ENCODE measurements at places on chromosomes 7 and 10. TPM values are rescaled to one million over a fixed set of nuclear protein-coding genes. Genes with fewer than 3 reads are reported as not detected.
A peak's percentile ranks its signal among the peaks of the same experiment; 100 is the strongest.

Gene OR2A1
- polyA plus RNA-seq, result 0.04 TPM

Gene LRRC18
- polyA plus RNA-seq, result 0.03 TPM

GRCh38 chr7:29881724-29882123 lies 75.4 kb downstream of the WIPF3 start:
- no peak for DNase-seq
- no peak overlapping the region for H3K4me3 ChIP-seq
- no peak overlapping the region for H3K27ac ChIP-seq
- no peaks in the 10 kb centered on the region for H3K4me1 ChIP-seq
- H3K36me3 ChIP-seq, result no peaks in the 10 kb centered on the region
- no peaks in the 10 kb centered on the region for H3K27me3 ChIP-seq

Gene BRI3
- 186 TPM for polyA plus RNA-seq

Gene NKX1-2
- polyA plus RNA-seq, result 13.1 TPM

Gene SFXN4
- 54.6 TPM for polyA plus RNA-seq

- H3K27ac ChIP-seq, result no peak overlapping the region
- no peak overlapping the region for H3K4me3 ChIP-seq
- H3K27me3 ChIP-seq, result no peaks in the 10 kb centered on the region
- no peak for DNase-seq
- no peaks in the 10 kb centered on the region for H3K4me1 ChIP-seq
These were observed 349.4 kb downstream of the GATA3 start for GRCh38 chr10:8403711-8404371.

DNA sequence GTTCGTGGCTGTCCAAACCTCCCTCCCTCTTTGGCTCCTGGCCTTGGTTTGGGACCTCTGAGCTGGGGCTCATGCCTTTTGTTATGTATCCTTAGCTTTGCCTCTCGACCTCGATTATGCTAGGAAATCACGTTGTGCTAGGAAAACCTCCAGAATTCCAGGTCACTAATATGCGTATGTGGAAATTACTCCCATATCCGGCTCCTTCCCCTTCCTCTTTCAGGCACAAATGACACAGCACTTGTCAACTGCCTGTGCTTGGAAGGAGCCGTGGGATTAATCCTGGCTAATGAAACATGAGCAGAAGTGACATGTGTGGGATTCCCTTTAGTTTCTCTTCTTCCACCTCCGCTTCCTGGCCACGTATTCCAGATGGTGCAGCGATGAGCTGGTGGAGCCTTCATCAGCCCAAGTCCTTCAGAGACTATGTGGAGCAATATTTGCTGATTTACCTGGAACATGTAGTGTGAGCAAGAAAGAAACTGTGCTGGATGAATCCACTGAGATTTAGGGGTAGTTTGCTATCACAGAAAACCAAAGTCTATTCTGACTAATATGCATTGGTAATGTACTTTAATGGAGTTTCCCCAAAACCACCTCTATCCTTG lies 149.2 kb downstream of the REEP3 start:
- H3K4me1 ChIP-seq, result no peaks in the 10 kb centered on the region
- H3K4me3 ChIP-seq, result no peak overlapping the region
- no peak overlapping the region for H3K27ac ChIP-seq

GRCh38 chr7:140349144-140349771 lies 49.1 kb downstream of the SLC37A3 start:
- H3K4me3 ChIP-seq, result no peak overlapping the region
- DNase-seq, result no peak
- no peaks in the 10 kb centered on the region for H3K27me3 ChIP-seq
- H3K27ac ChIP-seq, result no peak overlapping the region

DNA sequence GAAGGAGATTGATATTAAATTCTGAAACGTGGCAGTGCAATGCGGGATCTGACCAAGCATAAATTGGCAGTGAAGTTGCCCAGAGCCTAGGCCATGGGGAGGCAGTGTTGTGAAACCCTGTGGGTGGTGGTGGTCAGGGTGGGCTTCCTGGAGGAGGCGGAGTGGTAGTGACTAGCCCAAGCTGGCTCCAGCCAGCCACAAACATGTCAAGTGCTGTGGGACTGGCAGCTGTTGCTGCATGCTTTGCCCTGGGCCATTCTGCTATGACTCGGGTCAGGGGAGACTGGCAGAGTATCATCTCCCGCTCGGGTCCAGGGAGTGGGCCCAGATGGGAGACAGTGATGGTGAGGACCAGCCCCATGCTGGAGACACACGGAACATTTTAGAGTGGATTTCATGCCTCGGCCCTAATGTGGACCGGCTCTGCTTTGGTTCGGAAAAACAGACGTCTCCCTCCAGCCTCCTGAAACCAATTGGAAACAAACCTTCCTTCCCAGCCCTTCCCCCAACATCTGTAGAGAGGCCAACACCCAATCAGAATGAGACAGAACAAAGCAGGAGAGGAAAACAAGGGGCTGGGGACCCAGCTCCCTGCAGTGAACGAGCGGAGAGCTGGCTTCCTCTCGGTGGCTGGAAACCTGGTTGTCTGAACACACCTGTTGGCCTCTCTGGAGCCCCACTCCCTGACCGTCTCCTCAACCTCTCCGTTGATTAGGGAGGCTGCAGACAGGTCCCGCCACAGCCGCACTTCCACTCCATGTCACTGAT lies 58.2 kb downstream of the TMEM270 start:
- no peaks in the 10 kb centered on the region for H3K4me1 ChIP-seq
- no peak overlapping the region for H3K4me3 ChIP-seq
- no peaks in the 10 kb centered on the region for H3K27me3 ChIP-seq
- no peaks in the 10 kb centered on the region for H3K36me3 ChIP-seq
- no peak for DNase-seq

DNA sequence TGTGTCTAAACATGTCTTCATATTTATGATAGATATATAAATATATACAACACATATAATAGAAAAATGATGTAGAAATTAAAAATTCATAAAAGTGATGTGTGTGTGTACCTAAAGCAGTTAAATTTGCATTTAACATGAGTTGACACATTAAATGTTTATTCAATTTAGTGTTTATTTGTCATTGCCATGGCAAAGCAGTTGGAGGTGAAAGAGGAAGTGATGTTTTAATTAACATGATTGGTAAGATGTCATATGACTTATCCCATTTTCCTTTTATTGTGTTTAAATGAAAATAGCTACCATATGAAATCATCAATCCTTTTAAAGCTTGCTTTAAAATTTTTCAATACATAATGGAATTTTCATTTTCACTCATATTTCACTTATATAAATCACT lies 452.6 kb downstream of the SUGCT start:
- H3K4me1 ChIP-seq, result no peaks in the 10 kb centered on the region
- no peaks in the 10 kb centered on the region for H3K27me3 ChIP-seq
- H3K4me3 ChIP-seq, result no peak overlapping the region

Gene DNAH11
- polyA plus RNA-seq, result not detected

DNA sequence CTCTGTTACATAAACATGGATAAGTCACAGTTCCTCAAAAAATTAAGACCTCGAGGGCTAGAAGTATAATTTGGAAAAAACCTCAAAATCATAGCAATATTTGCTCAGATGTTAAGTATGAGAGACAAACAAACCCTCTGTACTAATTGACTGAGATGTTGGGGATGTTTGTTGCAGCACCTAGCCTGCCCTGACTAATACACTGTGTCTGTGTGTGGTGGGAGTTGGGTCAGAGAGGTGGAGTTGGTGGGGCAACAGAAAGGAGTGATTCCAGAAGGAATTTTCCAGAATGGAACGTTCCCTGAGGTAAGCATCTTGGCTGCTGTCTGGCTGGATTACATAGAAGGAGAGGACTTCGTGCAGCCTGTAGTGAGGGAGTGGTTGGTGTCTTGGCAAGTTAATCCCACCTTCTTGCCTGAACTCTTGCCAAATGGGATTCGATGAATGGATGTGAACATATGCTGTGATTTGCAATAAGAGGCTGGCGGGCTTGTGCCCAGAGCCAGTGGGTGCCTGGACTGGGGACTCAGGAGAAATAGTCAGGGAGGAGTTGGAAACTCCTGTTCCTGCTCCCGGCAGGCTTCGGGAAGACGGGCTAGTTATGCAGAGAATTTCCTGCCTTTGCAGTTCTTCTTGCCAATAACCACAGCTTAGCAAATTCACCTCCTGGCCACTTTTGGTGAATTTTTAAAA lies 9.3 kb upstream of the FAM180A start:
- no peak overlapping the region for H3K27ac ChIP-seq
- H3K4me3 ChIP-seq, result no peak overlapping the region
- no peaks in the 10 kb centered on the region for H3K36me3 ChIP-seq
- no peak for DNase-seq
- H3K4me1 ChIP-seq, result no peaks in the 10 kb centered on the region

Gene NODAL
- polyA plus RNA-seq, result not detected

Gene ATRNL1
- polyA plus RNA-seq, result 1.1 TPM

Gene COL26A1
- polyA plus RNA-seq, result 0.10 TPM

- H3K4me1 ChIP-seq, result no peaks in the 10 kb centered on the region
- no peak overlapping the region for H3K27ac ChIP-seq
- H3K27me3 ChIP-seq, result no peaks in the 10 kb centered on the region
- DNase-seq, result peak; percentile 4
- H3K36me3 ChIP-seq, result no peaks in the 10 kb centered on the region
- H3K4me3 ChIP-seq, result no peak overlapping the region
These were observed 117.5 kb downstream of the TRIL start for GRCh38 chr7:28840592-28840995.

- H3K36me3 ChIP-seq, result no peaks in the 10 kb centered on the region
- no peak overlapping the region for H3K4me3 ChIP-seq
- DNase-seq, result no peak
- H3K4me1 ChIP-seq, result no peaks in the 10 kb centered on the region
- H3K27ac ChIP-seq, result no peak overlapping the region
These were observed 644.3 kb upstream of the LRRN3 start for GRCh38 chr7:110446658-110447057.

DNA sequence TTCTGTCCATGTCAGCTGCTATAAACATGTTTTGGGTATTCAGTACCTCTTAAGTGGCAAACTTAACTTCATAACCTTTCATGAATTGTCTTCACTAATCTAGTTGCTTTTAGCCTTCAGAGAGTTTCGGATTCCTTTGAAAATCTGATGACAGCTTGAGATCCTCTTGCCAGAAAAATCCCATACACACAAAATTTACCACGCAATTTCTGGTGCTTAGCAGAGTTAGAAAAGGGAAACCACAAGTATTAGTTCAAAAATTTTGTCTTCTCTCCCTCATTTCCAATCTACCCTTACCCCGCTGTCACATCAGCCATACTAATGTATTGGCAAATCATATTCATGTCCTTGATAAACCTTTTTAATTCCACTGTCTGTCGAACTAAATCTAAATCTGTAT lies 72.7 kb upstream of the TMEM106B start:
- H3K4me1 ChIP-seq, result no peaks in the 10 kb centered on the region
- no peaks in the 10 kb centered on the region for H3K36me3 ChIP-seq
- no peak for DNase-seq
- H3K27me3 ChIP-seq, result no peaks in the 10 kb centered on the region
- H3K4me3 ChIP-seq, result no peak overlapping the region
- H3K27ac ChIP-seq, result no peak overlapping the region

GRCh38 chr7:17391366-17391765 lies 92.9 kb downstream of the AHR start:
- no peak overlapping the region for H3K27ac ChIP-seq
- H3K4me1 ChIP-seq, result no peaks in the 10 kb centered on the region
- no peaks in the 10 kb centered on the region for H3K36me3 ChIP-seq
- H3K27me3 ChIP-seq, result no peaks in the 10 kb centered on the region

DNA sequence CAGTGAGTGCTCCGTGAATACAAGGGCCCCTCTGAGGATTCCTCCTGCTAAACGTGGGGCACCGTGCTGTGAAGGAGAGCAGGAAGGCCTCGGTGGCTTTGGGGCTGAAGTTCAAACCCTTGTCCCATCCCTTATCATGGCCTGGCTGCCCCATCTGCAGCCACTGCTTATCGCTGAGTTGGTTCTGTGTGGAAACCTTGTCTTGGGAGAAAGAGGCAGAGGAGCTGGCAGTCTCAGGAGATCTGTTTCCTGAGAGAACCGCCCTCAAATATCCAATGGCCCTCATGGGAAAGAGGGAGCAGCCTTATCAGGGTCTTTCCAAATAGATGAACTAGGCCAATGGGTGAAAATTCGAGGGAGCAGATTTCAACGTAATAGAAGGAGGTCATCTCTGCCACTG lies 52.0 kb upstream of the NRF1 start:
- no peak overlapping the region for H3K4me3 ChIP-seq
- no peak for DNase-seq
- H3K27ac ChIP-seq, result no peak overlapping the region
- no peaks in the 10 kb centered on the region for H3K36me3 ChIP-seq
- H3K4me1 ChIP-seq, result no peaks in the 10 kb centered on the region

DNA sequence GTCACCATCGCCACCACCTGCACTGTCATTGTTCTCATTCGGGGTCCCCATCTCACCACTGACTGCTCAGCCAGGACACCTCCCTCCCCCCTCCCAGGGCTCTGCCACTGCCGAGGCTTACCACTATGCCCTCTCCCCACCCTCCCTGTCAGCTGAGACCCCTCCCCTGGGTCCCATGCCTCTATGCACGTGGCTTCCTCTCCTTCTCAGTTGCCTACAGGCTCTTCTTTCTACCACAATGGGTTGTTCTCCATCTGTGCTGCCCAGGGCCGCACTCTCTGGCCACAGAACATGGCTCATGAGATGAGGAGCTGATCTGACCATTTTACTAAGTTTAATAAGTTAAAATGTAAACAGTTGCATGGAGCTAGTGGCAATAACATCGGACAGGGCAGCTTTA lies 16.1 kb upstream of the EN2 start:
- H3K36me3 ChIP-seq, result no peaks in the 10 kb centered on the region
- DNase-seq, result no peak
- no peak overlapping the region for H3K27ac ChIP-seq
- no peaks in the 10 kb centered on the region for H3K4me1 ChIP-seq
- H3K27me3 ChIP-seq, result no peaks in the 10 kb centered on the region

GRCh38 chr7:27435461-27435860 lies 192.9 kb downstream of the EVX1 start:
- H3K4me3 ChIP-seq, result no peak overlapping the region
- no peaks in the 10 kb centered on the region for H3K27me3 ChIP-seq
- no peaks in the 10 kb centered on the region for H3K4me1 ChIP-seq
- no peak for DNase-seq

- H3K27me3 ChIP-seq, result no peaks in the 10 kb centered on the region
- peak; percentile 32 for DNase-seq
- no peaks in the 10 kb centered on the region for H3K36me3 ChIP-seq
- H3K4me1 ChIP-seq, result no peaks in the 10 kb centered on the region
- H3K4me3 ChIP-seq, result no peak overlapping the region
These were observed 237.8 kb downstream of the ADK start for GRCh38 chr10:74388801-74389200.

DNA sequence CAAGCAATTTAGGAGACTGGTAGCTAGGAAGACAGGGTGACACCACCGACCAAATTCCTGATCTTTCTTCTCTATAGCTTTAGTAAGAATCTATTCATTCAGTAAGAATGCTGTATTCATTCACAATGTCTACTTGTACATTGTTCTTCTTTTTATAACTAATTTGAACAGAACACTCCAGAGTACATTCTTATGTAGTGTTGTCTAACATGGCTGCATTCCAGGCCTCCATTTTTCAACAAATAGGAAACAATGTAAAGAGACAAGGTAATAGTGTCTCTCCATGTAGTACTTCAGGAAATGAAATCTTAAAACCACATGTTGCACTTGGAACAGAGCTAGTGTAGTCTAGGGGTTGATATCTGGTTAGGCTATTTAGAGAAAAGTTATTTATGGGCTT lies 1.8 kb downstream of the VCL start:
- H3K36me3 ChIP-seq, result peaks cover 7% of the 10 kb centered on the region
- peak; percentile 39 for DNase-seq
- H3K4me1 ChIP-seq, result no peaks in the 10 kb centered on the region
- peak overlapping the region; percentile 94 for H3K4me3 ChIP-seq

GRCh38 chr10:15113766-15114165 lies 16.6 kb downstream of the RPP38 start:
- no peaks in the 10 kb centered on the region for H3K4me1 ChIP-seq
- peaks cover 4% of the 10 kb centered on the region for H3K36me3 ChIP-seq
- H3K4me3 ChIP-seq, result no peak overlapping the region

Gene GIMAP1
- 4.3 TPM for polyA plus RNA-seq

- H3K27ac ChIP-seq, result no peak overlapping the region
- DNase-seq, result no peak
- no peaks in the 10 kb centered on the region for H3K4me1 ChIP-seq
- H3K4me3 ChIP-seq, result no peak overlapping the region
These were observed 91.2 kb upstream of the SEM1 start for GRCh38 chr7:96800824-96801223.
